ENCODE measurements at places on chromosomes 2 and 18.

- no peak for DNase-seq
Measured at GRCh38 chr2:9212010-9212635, 5.5 kb downstream of the ASAP2 start.

GRCh38 chr18:56431551-56431950 lies 206.8 kb downstream of the TXNL1 start:
- no peak for DNase-seq

DNA sequence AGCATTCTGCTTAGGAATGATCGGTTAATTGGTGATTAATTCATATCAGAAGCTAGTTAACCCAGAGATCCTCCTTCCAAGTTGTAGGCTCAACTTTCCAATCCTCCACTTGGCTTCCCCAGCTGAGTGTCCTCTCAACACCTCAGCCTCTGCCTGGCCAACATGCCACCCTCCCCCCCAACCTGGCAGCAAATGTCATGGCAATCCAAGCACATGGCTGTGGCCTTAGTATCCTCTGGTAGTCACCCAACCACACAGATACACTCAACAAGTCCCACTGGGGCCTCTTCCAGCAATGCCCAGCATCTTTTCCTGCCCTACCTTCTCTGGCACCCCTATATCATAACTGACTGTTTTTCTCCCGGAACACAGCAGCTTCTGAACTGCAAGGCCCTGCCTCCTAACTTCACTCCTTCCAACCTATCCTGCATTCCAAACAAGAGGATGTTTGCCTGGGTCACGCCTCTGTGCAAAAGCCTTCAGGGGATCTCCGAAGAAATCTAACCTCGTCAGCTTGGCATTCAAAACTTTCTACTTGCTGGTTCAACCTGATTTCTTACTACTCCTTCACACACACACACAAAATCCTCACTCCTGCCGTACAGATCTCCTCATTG lies 195.0 kb downstream of the CYP26B1 start:
- DNase-seq, result no peak

GRCh38 chr2:173239644-173240043 lies 115.0 kb upstream of the CDCA7 start:
- DNase-seq, result no peak

DNA sequence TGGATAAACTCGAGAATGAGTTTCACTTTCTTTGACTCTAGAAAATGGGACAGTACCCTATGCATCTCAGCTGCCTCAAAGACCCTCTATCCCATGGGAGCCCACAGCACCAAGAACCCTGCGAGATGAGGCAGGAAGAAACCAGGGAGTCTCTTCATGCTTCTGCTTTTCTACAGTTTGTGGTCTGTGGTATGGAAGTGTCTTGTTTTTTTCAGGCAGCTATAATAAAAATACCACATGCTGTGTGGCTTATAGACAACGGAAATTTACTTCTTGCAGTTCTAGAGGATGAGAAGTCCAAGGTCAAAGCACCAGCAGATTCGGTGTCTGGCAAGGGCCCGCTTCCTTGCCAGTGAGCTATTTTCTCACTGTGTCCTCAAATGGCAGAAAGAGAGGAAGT lies 257.9 kb downstream of the SUCLG1 start:
- DNase-seq, result no peak

DNA sequence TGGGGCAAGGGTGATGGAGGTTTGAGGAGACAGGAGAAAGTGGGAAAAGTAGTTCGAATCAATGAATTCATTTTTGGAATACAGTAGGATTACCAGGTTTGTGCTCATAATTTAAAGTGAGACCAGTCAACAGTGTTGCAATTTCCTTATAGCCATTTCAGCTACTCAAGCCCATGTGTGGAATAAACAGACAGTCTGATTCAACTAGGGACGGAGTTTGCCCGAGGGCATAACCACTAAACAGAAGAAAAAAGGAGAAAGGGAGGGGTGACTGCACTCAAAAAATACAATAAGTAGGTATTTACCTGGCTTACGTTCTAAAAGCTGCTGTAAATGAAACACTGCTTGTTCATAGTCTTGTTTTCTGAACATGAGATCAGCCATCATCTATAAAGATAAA lies 55.2 kb downstream of the TTC21B start:
- no peak for DNase-seq

GRCh38 chr2:165558832-165559231 lies 89.3 kb downstream of the CSRNP3 start:
- DNase-seq, result no peak

DNA sequence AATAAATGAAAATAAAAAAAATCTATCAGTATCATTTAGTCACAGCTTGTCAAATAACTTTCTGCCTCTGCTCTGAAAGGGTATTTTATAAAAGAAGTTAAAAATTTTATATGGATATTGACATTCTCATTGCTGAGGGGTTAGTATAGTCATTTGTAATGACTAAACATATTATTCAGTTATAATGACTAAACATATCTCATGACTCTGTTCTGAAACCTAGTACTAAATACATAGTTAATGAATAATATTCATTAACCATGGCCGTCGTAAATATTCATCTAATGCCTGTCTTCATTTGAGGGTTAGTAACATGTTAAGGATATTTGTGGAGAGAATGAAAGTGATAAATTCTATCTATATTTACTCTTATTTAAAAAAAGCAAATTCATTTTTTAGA lies 69.1 kb upstream of the MAP4K3 start:
- DNase-seq, result no peak

GRCh38 chr2:215238485-215239098 lies 73.3 kb upstream of the ATIC start:
- no peak for DNase-seq

DNA sequence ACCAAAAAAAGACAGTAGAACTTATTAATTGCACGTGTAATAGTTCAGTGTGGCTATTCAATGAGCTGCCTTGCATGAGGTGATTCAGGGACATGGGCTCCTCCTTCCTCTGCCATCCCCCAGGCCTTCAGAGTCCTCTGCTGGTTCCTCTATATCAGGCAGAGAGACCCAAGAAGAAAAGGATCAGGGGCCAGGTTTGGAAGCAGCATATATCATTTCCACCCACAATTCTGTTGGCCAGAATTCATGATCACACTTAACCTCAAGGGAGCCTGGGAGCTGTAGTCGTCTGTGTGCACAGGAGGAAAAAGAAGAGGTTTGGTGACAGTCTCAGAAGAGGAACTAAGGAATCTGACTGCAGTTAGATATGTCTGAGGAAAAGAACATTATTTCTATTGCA lies 114.0 kb upstream of the GLS start:
- DNase-seq, result no peak

- DNase-seq, result no peak
Measured at GRCh38 chr2:240960309-240960970, 38.0 kb upstream of the SNED1 start.

- DNase-seq, result no peak
Measured at GRCh38 chr2:154963511-154963910, 265.0 kb downstream of the KCNJ3 start.

DNA sequence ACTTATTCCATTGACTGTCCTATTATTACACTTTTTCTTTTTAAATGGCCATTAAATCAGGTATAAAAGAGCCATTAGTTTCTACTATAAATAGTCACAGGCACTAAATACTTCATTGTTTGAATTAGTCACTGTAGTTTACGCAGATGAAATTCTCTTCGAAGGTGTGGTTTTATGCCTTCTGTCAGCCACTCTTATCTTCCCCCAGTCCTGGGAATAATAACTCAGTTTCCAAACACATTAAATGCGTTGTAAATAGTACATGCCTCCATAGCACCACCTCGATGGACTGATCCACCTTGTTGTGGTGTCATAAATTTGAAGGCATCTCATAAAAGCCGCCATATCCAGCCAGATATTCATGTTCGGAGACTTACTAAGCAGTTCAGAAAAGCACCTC lies 72.1 kb upstream of the PARD3B start:
- no peak for DNase-seq

DNA sequence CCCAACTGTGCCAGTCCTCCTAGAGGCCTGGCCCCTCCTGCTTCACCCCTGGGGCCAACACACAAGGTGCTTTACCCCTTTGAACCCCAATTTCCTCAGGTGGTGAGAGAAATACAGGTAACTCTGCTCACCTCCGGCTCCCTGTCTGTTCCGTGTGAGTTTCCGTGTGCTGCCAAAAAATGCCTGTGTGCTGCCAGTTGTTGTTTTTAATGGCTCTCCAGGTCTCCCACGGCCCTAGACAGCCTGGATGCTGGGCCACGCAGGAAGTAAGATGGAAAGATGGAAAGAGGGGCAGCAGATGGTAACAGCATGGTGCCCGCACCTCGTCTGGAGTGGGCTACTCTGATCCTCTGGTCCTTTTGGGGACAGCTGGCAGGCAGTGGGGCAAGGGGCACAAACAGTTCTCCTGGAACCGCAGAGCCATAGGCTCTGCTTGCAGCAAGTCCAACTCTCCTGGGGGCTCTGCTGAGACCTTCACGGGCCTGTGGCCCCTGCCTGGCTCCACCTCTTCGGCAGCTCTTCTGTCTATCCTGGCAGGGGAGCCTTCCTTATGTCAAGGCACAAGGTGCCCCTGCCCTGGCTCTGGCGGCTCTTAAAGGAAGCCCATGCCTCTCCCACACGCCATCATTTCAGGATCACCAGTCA lies 4.3 kb upstream of the ARHGEF4 start:
- no peak for DNase-seq

DNA sequence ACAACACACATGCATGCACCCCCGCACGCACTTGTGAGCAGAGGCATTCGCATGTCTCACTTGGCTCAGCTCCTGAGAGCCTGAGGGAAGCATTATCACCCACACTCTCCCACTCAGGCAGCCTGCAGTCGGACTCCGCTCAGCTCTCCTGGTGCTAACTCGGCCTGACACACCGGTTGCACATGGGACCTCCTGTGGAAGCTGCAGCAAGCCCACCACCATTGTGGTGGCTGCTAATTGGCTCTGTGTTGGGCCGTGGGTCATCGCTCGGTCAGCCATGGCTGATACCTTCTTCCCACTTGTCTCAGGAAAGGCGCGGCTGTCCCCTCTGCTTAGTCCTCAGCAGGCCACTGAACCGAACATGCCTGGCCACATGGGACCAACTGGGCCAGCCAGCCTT lies 13.7 kb upstream of the TEX261 start:
- DNase-seq, result no peak

DNA sequence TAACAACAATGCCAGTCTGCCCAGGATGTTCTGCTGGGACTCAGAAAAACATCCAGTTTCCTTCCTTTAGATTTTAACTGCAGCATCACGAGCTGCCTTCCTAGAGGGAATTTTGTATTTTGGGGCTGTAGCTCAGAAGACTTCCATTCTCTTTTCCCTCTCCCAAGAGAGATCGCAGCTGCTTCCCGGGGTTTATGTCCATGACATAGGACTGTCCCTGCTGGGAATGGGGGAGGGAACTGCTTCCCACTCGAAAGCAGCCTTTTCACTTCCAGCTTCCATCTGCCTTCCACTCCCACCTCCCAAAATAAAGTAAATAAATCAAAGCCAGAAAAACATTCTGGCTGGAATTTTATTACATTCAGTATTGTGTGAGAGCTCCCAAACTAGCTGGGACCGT lies 52.4 kb downstream of the LIMS1 start:
- no peak for DNase-seq

- DNase-seq, result no peak
Measured at GRCh38 chr2:10786240-10786982, 26.2 kb downstream of the PDIA6 start.

DNA sequence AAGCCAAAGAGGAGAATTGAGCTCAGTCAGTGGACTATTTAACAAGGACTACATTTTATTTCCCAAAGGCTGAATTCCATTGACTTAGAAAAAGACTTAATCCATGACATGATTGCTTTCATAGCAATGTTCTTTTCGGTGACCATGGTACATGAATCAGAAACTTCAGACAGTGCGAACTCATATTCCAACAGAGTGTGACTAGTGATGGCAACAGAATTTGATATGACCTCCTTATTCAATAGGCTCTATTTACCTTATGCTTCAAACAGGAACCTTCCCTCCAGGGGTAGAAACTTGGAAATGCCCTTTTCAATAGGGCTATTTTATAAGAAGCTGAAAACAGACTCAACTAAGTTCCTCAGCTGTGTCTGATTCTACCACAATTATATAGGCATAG lies 191.9 kb downstream of the RND3 start:
- DNase-seq, result no peak
